ENCODE measurements at places on chromosomes 11 and 22.

DNA sequence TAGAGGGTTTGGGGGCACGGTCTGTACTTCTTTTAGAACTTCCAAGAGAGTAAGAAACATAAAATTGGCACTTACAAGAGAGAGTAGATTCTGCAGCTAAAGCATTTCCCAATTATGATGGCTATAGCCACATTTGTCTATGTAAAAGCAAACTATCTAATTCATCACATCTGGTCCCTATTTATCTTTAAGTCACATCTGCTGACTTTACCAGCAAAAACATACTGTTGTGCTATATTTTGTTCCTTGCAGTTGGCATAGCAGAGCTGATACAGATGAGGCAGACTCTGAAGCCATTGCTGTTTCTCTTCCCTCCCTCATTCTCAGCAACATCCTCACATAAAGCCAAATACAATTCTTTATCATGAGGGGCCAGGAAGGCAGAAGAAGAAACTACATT is 1533.5 kb upstream of the RAG2 start:
- DNase-seq = no peak

GRCh38 chr22:47239474-47239860 is 477.0 kb downstream of the TBC1D22A start:
- no peak for DNase-seq

DNA sequence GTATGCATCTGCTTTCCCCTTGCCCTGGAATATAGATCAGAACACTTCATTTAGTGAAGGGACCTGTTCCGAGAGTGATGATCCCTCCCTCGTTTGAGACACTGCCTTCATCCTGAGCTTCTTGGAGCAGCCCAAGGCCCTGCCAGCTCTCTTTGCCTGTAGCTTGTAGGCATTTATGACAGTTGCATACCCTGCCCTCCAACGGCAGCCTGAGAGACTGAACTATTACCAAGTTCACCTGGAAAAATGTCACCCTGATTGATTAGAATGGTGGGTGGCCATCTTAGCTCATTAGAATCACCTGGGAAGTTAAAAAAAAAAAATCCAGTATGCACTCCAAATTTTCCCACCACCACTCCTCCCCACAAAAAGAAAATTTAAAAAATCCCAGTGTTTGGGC is 1.5 kb downstream of the MICAL3 start:
- no peak for DNase-seq

GRCh38 chr11:119207415-119207960 is 1.3 kb downstream of the CBL start:
- no peak for DNase-seq

DNA sequence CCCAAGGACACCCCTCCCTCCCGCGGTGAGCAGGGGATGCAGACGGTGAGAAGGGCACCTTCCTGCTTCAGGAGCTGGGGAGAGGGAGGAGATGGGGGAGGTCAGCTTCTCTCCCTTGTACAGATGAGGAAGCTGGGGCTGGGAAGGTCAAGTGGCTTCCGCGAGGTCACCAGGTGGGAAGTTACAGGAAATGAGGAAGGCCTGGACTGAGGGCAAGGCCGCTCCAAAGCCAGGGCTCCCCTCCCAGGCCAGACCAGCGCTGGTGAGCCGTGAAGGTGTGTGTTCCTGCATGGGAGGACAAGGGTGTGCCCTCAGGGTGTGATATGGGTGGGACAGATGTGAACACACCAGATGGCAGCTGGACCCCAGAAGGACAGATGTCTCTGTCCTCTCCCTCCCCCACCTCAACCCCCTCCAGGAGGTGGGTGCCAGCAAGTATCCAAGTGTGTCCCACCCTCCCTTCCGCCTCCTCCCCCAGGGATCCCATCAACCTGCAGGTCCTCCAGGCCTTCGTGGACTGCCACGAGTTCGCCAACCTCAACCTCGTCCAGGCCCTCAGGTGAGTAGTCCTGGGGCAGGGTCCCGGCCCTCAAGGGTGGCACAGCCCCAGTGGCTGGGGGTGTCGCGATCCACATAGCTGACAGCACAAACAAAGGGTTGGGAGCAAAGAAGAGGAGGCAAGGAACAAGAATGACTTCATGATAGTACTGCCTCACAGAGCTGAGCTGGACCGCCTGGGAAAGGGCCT is 16.6 kb downstream of the CYTH4 start:
- no peak for DNase-seq

DNA sequence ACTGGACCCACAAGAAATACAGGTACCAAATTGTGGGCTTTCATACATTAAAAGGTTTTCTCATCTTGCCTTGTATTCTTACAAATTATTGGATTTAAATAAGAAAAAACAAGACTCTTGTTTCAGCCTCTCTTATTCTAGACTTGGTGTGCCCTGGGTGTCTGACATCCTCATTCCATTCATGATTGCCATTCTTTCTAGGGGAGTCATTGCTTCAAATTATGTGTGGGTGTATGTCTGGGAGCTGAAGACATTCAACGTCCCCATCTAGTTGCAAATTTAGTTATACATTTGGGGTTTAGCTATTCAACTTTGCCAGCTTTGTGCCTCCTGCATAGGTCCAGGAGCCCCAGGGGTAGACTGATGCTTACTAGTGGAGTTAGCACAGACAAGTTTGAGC is 18.1 kb downstream of the MAML2 start:
- DNase-seq = no peak

DNA sequence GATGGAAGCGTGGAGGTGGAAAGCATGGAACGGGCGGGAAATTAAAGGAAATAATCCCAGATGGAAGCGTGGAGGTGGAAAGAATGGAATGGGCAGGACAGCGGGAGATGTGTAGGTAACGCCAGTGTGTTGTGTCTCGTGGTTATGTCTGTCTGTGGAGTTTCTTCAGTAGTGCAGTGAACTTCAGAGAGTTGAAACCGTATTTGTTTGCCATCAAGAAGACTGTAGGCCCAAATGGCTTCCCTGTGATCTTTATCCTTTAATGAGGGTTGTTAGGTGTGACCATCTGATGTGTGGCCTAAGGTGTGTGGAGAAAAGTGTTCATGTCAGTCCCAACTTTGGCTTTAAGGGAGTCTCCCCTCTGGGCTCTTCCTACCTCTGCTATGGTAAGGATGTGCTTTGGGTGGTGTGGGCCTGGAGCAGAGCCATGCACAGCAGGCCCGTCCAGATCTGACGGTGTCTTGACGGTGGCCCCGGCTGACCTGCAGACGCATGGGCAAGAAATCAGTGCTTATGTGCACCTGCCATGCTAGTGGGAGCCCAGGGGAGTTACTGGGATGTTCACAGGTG is 39.6 kb downstream of the AP2A2 start:
- no peak for DNase-seq

DNA sequence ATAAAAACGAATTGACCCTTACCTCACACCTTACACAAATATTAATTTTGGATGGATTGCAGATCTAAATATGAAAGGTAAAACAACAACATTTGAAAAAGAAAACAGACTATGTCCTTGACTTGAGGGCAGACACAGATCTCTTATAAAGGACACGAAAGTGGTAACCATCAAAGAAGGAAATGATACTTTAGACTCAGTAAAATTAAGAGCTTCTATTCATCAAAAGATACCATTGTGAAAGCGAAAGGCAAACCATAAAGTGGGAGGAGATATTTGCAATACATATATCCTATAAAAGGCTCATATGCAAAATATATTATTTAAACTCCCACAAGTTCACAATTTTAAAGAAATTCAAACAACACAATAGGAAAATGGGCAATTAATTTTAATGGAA is 5.0 kb downstream of the HEPACAM start:
- DNase-seq = no peak

GRCh38 chr11:2777871-2778629 is 78.3 kb upstream of the KCNQ1OT1 start:
- peak; percentile 5 for DNase-seq

GRCh38 chr11:118198370-118198769 is 21.9 kb upstream of the SCN2B start:
- DNase-seq = peak; percentile 75

GRCh38 chr11:10900681-10901415 is 43.0 kb upstream of the ZBED5 start:
- no peak for DNase-seq

- DNase-seq = no peak
These were observed 6.7 kb upstream of the CAPRIN1 start for GRCh38 chr11:34044664-34045485.

DNA sequence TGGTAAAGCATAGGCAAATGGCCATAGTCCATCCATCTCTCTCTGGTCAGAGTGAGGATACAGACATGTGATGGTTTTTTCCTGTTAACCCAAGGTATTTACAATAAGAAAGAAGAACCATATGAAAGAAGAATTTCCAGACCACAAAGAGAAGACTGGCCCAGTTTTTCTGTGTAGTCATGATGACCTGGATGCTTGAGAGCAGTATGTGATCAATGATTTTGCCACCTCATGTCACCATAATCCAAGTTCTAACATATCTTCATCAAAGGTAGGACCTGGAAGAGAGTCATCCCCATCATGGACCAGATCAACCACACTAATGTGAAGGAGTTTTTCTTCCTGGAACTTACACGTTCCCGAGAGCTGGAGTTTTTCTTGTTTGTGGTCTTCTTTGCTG is at the start of gene OR4D6:
TSS of gene OR4D6 (plus strand) at position 301 of the 400 bp plus-strand sequence. CDS start at position 301, 0 bp downstream.
- DNase-seq = no peak

DNA sequence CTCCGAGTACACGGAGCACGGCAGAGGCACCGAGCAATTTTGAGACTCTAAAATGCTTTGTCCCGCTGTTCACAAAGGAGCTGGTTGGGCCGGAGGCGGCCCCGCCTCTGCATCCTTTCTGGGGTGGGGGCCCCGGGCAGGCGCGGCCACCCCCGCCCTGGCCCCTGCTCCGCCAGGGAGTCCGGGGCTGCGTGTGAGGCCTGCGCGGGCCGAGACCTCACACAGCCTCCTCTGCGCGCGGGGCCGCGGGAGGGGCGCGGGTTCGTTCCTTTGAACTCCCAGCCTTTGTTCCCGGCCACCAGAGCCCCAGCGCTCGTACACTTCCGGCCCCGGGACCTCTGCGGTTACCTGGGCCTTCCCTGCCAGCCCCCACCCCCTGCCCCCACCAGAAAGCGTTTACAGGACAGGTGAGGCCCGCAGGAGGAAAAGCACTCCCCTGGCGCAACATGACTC is 1.6 kb downstream of the FGF19 start:
- no peak for DNase-seq

DNA sequence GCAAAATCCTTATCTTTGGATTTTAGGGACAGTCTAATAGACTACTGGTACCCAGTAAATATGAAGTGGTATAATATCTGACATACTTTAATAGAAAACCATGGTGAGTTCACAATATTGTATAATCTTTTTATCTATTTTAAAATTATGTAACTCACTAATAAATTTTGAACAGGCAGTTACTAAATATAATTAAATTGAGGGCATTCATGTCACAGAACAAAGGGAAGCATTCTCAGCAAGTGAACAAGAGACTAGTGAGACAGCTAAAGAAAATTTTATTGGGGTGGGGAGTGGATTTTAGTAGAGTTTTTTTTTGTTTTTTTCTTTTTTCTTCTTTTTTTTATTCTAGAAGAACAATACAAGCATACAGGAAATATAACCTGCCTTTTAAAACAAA is 55.0 kb downstream of the DNAJC24 start:
- DNase-seq = no peak

GRCh38 chr11:105811242-105811641 is 201.4 kb downstream of the GRIA4 start:
- DNase-seq = no peak

DNA sequence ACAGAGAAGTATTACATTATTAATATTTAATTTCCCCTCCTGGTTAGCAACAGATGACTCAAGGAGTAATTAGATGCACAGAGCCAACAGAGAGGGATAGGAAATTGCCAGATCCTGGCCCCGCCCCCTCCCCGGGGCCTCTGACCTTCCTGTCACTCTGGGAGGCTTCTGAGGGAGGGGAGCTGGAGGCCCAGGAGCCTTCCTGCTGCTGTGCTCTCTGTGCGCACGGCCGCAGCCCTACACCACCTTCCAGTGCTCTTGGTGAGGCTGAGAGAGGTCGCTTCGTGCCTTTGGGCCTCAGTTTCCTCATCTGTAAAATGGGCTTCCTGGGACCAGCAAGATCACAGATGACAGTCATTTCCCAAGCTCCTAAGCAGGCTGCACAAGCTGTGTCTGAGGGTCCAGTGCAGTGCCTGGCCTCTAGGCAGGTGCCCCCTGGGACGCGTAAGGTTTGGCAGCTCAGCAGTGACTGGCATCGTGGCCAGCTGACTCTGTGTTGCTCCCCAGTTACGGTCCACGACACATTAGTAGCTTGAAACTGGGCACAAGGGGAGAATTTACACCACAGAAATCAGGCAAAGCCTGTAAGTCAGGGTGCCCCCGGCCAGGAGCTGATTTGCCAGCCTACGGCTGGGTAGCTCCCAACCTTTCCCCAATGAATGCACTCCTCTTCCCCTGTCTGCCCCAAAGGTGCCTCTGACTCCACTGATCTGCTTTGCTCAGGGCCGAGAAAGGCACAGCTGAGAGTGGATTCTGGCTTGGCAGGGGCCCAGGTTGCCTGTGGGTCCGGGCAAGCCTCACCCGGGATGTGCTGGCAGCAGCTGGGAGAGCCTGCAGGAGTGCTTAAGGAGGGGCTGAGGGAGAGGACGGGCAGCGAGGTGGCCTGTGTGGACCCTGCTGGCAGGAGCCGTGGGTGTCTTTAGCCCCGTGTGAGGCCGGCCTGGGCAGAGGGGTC is 2.3 kb downstream of the ADORA2A start:
- peak; percentile 38 for DNase-seq

GRCh38 chr11:96062134-96062533 is 138.2 kb upstream of the MTMR2 start:
- no peak for DNase-seq

GRCh38 chr11:126112547-126112946 is 49.9 kb upstream of the CDON start:
- no peak for DNase-seq

DNA sequence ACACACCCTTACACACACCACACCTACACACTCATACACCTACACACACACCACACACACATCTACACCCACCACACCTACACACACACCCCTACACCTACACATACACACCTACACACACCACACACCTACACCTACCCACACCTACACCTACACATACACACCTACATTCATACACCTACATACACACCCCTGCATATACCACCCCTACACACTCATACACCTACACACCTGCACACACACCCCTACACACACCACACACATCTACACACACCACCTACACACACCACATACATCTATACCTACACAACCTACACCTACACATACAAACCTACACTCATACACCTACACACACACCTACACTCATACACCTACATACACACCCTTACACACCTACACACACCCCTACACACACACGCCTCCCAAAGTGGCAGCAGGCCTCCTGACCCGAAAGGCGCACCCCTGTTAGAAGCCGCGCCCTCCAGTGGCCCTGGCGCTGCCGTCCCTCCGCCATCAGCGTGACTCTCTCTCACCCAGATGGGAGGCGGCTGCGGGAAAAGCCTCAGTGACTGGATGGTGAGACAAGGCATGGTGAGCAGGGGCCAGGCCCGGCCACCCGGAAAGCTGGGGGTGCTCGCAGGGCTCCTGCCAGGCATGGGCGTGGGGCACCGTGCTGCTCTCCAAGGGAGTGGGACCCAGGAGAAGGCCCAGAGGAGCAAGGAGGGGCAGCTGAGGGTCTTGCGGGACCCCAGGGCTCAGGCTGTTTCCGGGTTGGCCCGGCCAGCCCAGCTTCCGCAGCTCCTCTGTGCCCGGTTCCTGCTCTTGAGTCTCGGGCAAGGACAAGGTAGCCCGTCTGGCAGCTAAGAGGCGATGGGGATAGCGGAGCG is 37.0 kb upstream of the HMOX1 start:
- no peak for DNase-seq

All from activated CD4-positive, alpha-beta T cell treated with anti-CD3 and anti-CD28 coated beads for 1 hour (primary cell).